ENCODE measurements at places on chromosomes 7 and 10.

GRCh38 chr7:108145401-108145800 is 15.2 kb upstream of the LAMB4 start:
- DNase-seq: no peak

GRCh38 chr10:11294831-11295450 is 277.3 kb downstream of the CELF2 start:
- no peak for DNase-seq

DNA sequence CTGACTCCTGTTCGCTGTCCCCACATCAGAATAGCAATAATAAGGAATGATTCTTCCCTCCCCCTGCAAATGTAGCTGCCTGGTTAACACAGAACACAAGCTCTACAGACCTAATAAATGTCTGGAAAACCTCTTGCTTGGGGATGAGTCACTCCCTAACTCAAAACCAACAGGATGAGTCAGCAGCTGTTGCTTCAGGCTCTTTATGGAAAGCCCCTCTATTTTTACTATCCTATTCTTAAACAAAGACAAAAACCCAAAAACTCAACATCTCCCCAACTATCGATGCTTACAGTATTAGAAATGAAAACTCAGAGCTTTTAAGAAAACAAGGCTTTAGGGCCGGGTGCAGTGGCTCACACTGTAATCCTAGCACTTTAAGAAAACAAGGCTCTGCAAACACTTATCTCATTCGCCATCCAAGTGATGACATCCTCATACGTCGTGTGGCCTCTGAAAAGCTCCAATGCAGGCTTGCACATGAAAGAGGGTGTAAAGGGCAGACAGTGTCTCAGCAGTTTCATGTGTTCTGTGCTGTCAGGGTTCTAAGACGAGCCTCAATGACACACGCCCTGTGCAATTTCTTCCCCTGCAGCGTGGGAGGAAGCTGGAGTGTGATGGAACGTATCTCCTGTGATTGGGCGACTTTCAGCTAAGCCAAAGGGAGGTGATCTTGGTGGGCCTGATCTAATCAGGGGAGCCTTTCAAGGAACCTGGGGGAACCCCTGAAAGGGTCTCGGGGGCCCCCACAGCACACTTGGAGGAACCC is 70.1 kb downstream of the AMZ1 start:
- DNase-seq: peak; percentile 39

DNA sequence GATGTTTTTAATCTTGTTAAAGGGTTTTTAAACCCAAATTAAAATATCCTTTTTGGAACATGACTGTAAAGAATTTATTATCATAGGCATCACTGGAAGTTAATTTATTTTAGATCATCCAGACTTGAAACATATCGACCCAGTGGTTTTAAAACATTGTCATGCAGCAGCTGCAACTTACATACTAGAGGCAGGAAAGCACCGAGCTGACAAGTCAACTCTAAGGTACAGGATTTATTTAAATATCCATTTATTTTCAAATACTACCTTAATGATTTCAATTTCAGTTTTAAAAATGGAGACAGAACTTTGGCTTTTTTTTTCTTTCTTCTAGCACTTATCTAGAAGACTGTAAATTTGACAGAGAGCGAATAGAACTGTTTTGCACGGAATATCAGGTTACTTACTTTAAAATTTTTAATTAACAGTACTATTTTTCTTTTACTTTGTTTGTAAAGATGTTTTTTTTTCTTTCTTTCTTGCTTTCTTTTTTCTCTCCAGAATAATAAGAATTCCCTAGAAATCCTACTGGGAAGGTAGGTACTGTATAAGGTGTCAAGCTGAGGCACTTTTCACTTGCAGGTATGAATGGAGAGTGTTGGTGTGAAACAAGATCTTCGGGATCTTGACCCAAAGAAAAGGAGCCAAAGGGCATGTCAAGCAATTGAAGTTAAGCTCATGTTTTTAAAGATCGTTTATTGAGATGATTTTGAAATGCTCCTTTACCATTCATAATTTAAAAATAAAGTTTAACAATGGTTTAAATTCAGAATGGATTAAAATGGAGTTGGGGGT is 1.8 kb downstream of the COMMD3 start:
- no peak for DNase-seq

GRCh38 chr10:47008769-47009168 is 97.5 kb downstream of the PTPN20 start:
- no peak for DNase-seq

- peak; percentile 24 for DNase-seq
Observed at GRCh38 chr7:101538596-101539459, 90.3 kb downstream of the MYL10 start.

GRCh38 chr7:110309941-110310340 is 781.0 kb upstream of the LRRN3 start:
- DNase-seq: no peak

DNA sequence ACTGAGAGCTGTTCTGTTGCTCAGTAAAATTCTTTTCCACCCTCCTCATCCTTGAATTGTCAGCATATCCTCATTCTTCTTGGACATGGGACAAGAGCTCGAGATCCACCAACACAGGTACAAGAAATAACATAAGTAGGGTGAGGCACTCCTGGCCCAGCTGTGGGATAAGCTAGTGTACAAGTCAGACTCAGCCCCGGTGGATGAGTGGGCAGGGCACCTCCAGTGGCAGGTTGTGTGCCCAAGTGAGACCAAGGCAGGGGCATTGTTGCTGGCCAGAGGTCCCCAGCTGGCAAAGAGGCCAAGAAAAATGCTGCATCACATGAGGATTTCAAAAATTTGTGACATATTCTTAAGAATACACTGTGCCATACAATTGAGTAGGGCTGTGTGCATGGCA is 402.0 kb upstream of the ZWINT start:
- DNase-seq: no peak

- no peak for DNase-seq
Observed at GRCh38 chr10:132359305-132360040, 27.5 kb downstream of the LRRC27 start.

DNA sequence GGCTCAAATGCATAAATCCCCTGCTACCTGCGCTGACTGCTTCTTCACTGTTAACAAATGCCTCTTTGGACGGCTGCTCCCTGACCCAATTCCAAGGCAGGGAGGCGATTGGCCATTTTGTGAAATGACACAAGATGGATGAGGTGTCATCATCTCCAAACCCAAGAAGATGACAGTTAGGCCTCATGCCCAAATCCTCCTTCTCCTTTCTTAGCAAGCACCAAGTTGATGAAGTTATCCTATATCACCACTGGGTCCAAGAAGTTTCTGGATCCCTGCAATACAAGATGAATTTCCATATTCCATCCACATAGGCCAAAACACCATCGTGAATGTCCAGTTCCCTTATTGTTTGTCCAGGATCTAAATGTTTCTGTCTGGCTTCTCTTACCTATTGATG is 98.5 kb upstream of the RAB11FIP2 start:
- DNase-seq: no peak

Data from stimulated activated CD8-positive, alpha-beta memory T cell treated with anti-CD3 and anti-CD28 coated beads, Interleukin-4, amount 100 ng/mL, for 4 hours (primary cell).